ENCODE measurements at places on chromosomes 2 and 18.

GRCh38 chr2:165891345-165891744 lies 62.2 kb downstream of the TTC21B start:
- DNase-seq, result no peak

DNA sequence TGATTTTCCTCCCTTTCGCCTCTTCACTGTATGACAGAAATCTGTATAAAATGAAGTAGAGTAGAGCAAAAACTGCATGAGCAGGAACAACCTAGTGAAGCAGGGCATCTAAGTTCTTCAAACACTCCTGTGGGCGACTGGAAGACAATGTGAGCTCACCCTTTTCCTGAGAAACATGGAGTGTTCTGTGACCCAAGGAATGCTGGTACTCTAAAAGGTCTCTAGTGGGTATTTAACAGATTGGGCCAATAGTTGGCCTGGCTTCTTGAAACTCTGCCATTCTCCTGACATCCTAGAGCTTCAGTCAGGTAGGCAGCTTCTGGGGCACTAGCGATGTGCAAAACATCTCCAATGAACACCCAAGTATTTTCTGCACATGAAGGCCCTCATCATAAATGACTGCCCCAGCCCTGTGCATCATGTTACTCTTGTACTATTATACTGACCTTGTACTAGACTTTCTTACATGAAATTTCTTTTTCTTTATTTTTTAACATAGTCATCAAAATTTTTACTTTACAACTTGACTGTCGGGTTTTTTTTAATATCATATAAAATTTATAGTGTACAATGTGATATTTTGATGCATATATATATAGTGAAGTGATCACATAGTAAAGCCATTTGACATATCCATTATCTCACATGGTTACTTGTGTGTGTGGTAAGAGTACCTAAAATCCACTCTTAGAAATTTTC lies 294.6 kb upstream of the SESTD1 start:
- no peak for DNase-seq

DNA sequence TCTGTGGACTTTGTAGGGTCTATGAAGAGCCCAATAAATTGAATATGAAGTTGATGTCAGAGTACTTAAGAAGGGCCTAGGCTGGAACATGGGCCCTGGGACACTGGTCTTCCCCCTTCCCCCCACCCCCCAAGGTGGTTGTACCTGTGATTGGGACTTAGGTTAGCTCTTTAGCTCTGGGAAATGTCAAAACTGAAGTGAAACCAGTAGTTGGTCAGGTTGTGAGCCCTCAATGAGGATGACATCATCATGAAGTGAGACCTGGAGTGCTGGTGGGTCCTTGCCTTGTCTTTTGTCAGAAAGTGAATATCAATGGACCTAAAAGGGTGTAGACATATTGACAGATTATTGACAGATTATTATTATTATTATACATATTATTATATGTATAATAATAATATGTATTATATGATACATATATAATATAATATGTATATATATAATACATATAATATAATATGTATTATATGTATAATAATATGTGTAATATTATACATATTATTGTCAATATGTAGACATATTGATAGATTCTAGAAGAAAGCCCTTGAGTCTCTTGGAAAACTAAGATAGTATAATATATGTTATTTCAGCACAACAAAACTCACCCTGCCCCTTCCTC lies 5.4 kb downstream of the MARS2 start:
- DNase-seq, result no peak

GRCh38 chr2:31329081-31329625 lies 85.4 kb downstream of the XDH start:
- DNase-seq, result no peak

- DNase-seq, result no peak
Observed at GRCh38 chr18:64972545-64972944, 778.3 kb upstream of the CDH7 start.

- no peak for DNase-seq
Observed at GRCh38 chr2:60438653-60439052, 114.8 kb downstream of the BCL11A start.

- no peak for DNase-seq
Observed at GRCh38 chr2:171136024-171136423, 24.7 kb downstream of the TLK1 start.

- no peak for DNase-seq
Observed at GRCh38 chr18:36265015-36265414, 32.5 kb upstream of the FHOD3 start.

DNA sequence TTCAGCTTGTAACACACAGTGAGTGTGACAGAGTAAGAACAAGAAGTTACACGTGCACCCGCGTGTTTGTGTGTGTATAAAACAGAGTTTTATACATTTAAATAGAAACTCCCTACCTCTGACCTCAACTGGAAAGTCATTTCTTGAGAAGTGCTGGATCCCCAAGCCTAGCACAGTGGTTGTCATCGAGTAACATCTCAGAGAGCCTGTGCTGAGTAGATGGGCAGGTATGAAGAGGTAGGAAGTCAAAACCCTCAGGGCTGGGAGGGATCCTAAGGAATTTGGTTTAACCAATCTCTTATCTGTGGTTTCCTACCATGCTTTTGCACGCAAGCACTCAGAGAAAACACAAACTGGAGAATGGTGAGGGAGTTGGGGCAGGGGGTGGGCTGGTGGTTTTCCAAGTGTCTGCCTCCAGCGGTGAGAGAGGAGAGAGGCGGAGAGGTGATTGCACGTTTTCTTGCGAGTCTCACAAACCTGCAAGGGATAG lies 9.2 kb downstream of the ACOXL start:
- no peak for DNase-seq

DNA sequence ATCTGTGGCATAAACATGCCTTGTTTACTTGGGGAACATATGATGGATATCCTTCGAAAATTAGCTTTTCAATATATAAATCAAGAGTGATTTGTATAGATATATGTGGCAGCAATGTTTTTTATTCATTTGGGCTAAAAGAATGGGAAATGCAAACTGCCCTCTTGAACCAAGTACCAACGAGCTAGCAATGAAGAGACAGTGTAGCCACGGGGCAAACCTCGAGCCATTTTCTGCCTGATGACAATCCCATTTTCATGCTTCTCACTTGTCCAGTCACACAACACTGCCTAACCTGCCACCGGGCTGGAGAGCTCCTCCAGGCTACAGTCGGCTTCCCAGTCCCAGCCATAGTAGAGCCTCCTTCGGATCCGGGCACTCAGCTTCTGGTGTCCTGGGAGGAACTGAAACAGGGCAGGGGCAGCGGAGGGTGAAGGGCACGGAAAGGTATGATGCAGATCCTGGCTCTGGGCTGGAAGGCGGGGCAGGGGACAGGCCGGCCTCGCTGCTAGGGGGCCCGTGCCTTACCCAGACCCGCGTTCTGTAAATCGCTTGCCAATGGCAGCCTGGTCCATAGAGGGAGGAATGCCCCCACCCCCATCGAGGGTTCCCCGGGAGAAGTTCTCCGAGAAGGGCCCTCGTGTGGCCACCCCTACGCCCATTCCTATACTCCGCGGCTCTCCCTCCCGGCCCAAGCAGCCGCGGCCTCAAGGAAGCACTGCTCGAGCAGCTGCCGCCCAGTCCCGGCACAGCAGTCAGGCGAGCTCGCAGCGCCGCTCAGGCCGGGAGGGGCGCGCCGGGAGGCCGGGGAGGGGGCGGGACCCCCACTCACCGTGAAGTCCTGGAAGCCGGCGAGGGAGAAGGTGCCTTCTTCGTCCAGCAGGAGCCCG lies 552 bp downstream of the CNPPD1 start:
- DNase-seq, result peak; percentile 68

- peak; percentile 19 for DNase-seq
Observed at GRCh38 chr2:29011418-29012060, 30.4 kb downstream of the TOGARAM2 start.

DNA sequence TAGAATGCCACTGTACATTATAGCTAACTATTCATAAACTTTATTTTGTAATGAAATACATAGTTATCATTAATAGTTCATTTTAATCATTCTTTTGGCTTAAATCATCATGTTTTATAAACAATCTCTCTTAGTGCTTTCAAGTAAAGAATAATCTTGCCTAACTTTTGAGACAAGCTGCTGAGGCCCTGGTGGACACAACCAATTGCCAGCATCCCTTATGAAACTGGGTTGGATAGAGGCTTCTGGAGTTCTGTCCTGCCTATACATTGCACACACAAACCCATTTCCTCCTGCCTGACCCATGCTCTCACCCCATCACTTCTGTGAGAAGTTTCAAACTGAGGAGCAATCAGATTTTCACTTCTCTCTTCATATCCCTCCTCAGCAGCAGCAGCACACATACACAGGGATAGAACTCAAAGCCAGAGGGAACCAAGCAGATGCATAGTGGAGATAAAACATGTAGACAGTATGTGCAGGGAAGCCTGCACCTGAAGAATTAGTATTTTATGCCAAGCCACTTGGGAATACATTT lies 450.0 kb upstream of the SLC14A2 start:
- DNase-seq, result no peak

DNA sequence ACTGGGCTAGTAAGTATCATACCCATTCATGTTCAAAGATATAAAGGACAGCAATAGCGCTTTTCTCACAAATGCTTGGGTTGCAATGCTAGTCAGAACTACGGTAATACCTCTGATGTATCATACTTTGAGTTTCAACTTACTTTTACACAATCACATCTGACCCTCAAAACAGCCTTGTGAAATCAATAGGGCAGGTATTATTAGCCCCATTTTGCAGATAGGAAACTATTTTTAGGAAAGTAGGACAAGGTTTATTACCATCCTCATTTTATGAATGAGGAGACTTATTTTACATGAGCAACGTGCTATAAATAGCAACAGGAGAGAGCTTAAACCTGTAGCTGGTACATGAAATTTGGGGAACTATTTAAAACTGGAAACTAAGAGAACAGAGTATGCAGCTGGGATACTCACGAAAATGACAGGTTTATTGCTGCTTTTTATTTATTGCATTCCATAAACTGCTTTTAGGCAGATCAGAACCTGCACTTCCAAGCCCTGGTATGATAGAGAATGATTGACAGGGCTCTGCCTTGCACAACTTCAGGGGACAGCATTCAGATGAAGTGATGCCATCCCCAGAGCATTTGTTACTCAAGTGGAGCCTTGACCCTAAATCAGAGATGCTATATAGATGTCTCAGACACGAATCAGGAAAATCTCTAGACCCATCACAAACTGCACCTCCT lies 42.4 kb upstream of the PPM1B start:
- no peak for DNase-seq

- DNase-seq, result no peak
Observed at GRCh38 chr18:44541159-44541558, 139.5 kb upstream of the SETBP1 start.

GRCh38 chr18:12946549-12947284 lies 1.1 kb upstream of the SEH1L start:
- no peak for DNase-seq

DNA sequence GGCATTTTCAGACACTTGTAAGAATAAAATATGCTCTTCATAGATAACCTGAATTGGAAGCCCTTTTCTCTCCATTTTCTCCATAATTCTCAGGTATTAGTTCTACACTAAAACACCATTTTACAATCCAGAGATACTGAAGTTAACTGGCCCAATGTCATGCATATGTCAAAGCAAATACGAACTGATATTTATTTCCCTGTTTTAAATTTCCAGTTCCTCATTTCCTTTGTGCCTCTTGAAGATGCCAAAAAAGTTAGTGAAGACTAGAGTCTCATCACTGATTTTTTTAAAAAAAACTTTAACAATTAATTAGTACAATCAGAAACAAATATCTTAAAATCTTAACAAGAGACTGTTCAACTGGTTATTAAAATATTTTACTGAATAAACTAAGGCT lies 52.8 kb upstream of the ITGB6 start:
- no peak for DNase-seq

- no peak for DNase-seq
Observed at GRCh38 chr2:70873541-70873940, 37.9 kb upstream of the CD207 start.

DNA sequence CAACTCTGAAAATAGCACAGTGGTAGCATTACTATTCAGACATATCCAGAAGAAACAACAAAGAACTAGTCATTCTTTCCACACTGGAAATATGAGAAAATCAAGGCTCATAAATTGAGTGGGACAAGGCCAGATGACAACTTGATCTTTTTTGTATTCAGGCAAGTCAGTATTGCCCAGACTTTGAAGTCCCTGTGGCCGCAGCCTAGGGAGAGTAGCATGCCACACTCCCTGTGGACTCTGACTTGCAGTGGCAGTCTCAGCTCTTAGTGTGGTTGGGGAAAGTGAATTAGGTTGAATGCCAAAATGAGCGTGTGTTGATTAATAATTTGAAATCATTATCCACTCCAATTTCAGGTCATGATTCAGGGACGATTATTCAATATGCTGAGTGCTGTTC lies 53.8 kb upstream of the TMEM177 start:
- DNase-seq, result no peak

DNA sequence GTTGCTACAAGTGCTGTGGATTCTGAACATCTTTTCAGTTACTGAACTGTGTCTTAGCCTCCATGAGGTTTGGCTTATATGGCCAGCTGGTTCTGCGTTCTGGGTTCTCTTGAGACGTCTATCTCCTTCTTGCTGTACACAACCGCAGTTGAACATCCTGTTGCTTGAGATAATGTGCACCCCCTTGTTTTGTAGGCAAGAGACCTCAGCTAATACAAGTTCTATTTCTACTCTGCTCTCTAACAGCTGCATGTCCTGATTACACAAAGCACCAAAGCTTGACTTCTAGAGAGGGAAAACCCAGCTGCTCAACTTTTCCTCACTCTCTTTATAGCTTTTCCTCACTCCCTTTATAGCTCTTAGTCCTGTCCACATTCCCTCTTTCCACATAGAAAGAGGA lies 176.0 kb downstream of the LTBP1 start:
- DNase-seq, result no peak

- no peak for DNase-seq
Observed at GRCh38 chr2:111042261-111042660, 78.5 kb upstream of the BCL2L11 start.

GRCh38 chr2:215693193-215693998 lies 257.5 kb upstream of the FN1 start:
- DNase-seq, result no peak

DNA sequence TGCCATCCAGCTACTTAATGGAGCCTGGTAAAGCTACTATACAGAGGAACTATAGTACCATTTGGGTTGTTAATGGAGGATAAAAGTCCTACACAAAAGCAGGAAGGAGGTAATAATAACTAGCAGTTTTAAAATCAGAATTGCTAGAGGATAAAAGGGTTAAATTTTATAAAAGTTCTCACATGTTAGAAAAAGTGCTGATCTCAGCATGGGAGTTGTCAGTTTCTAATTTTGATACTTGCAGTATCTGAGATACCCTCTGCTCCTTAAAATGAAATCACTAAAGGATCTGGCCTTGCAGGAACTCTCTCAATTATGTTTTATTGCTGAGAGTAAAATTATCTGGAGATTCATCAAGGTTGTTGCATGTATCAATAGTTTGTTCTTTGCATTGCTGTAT lies 272.2 kb upstream of the GYPC start:
- DNase-seq, result no peak

DNA sequence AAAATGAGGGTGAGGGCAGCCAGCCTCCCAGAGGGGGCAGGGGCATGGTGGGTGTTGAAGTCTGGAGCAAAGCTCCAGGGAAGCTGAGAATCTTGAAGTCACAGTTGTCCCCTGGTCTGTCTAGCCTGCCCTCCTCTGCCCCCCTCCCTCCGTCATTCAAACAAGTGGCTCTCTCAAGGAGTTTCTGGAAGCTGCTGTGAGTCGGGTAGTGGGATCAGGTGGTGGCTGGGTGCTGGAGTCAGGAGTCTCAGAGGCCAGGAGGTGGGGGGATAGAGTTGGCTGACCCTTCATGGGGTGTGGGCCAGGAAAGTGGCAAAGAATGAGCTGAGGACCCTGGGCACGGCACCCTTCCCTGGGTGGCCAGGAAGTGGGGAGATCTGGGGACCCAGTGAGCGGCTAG lies 495 bp upstream of the ASIC4 start:
- DNase-seq, result no peak
